HT1080 (cell line): ENCODE measurements at places on chromosomes 2 and 18. TPM values are rescaled to one million over a fixed set of nuclear protein-coding genes. Genes with fewer than 3 reads are reported as not detected.

RBM43 gene
- total RNA-seq = 0.77 and 1.6 TPM in 2 replicates

ACOXL gene
- not detected in 2 replicates for total RNA-seq

SLC16A14 gene
- total RNA-seq = not detected in 2 replicates

TFPI gene
- 0.03 TPM in 1 of 2 replicates, not detected in the other for total RNA-seq

MC4R gene
- not detected in 2 replicates for total RNA-seq

ALPP gene
- not detected in 2 replicates for total RNA-seq

HOXD3 gene
- not detected in 2 replicates for total RNA-seq

NPHP1 gene
- 1.8 and 1.9 TPM in 2 replicates for total RNA-seq

TRIM43 gene
- not detected in 2 replicates for total RNA-seq

CNGA3 gene
- total RNA-seq = not detected in 2 replicates

HOXD9 gene
- 0.53 and 1.7 TPM in 2 replicates for total RNA-seq

NCKAP5 gene
- total RNA-seq = 0.20 and 0.47 TPM in 2 replicates

CELF4 gene
- not detected in 2 replicates for total RNA-seq

NEU2 gene
- 0.24 and 0.37 TPM in 2 replicates for total RNA-seq

RAMP1 gene
- 0.53 TPM in 1 of 2 replicates, not detected in the other for total RNA-seq

C2orf66 gene
- not detected in 2 replicates for total RNA-seq

LHCGR gene
- total RNA-seq = not detected in 2 replicates

SKA1 gene
- total RNA-seq = 40.5 and 43.1 TPM in 2 replicates

MATN3 gene
- total RNA-seq = 0.07 and 0.47 TPM in 2 replicates

KCNE4 gene
- not detected in 2 replicates for total RNA-seq

XDH gene
- total RNA-seq = 3.1 and 3.7 TPM in 2 replicates

IL36RN gene
- not detected in 2 replicates for total RNA-seq

KIAA2012 gene
- total RNA-seq = not detected in 2 replicates

CRIM1 gene
- total RNA-seq = 113 and 135 TPM in 2 replicates

IL36B gene
- total RNA-seq = not detected in 2 replicates

TNS1 gene
- total RNA-seq = 9.6 and 10.5 TPM in 2 replicates
